Heart left ventricle (tissue), 16 donors: ENCODE measurements at places on chromosomes 6 and 20. TPM values are rescaled to one million over a fixed set of nuclear protein-coding genes. Genes with fewer than 3 reads are reported as not detected.
A peak's percentile ranks its signal among the peaks of the same experiment; 100 is the strongest.

DNA sequence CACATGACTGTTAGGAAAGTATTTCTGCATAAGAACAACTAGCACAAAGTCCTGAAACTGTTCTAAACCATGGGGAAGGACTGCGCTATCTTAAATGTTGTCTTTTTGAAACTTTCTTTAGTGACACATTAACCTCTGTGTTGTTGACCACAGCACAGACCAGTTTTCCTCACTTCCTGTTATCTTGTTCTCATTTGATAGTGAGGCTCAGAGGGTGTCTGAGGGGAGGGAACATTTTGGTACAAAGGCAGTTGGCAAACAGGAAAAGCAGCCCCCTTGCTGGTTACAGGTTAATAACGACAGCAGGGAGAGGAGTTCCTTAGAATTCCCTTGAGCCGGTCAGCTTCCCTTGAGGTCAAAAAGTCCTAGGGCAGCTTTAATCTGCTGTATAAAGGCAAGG lies 143.5 kb upstream of the BMP2 start:
- DNase-seq = no peak

DNA sequence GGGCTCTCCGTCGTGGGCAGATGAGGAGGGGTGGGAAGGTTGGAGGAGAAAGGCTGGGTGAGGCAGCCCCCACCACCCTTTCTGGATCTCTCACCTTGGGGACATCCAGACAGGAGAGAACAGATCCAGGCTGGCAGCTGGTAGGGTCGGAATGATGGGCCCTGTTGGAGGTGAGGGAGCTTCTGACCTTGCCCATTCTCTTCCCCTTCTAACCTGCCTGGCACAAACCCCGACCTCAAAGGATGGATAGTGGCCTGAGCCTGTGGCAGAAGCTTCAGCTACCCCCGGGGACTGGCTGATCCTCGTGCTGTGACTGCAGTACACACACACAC lies 6.0 kb upstream of the NPBWR2 start:
- DNase-seq = no peak

- no peak for DNase-seq
These were observed 211.7 kb downstream of the LMBRD1 start for GRCh38 chr6:69584913-69585729.

GRCh38 chr6:167122041-167122826 lies 662 bp upstream of the CCR6 start:
- DNase-seq = no peak

- DNase-seq = peak; percentile 77
These were observed 111.0 kb downstream of the TBXT start for GRCh38 chr6:166056637-166057036.

DNA sequence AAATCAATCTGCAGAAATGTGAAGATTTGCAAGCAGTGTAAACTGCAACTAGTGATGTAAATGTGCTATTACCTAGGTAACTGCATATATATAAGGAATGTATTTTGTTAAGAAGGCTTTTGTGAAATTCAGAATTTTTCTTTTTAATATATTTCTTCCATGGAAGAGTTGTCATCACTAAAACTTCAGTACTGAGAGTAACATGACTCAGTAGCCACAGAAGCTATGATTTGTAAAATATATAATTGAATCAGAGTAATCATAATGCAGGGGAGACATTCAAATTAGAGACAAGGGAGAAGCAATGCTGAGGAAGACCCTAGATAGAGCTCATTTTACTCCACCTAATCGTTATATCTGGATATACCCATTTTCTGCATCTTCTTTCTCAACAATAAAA lies 141.7 kb downstream of the ADGRG6 start:
- no peak for DNase-seq

DNA sequence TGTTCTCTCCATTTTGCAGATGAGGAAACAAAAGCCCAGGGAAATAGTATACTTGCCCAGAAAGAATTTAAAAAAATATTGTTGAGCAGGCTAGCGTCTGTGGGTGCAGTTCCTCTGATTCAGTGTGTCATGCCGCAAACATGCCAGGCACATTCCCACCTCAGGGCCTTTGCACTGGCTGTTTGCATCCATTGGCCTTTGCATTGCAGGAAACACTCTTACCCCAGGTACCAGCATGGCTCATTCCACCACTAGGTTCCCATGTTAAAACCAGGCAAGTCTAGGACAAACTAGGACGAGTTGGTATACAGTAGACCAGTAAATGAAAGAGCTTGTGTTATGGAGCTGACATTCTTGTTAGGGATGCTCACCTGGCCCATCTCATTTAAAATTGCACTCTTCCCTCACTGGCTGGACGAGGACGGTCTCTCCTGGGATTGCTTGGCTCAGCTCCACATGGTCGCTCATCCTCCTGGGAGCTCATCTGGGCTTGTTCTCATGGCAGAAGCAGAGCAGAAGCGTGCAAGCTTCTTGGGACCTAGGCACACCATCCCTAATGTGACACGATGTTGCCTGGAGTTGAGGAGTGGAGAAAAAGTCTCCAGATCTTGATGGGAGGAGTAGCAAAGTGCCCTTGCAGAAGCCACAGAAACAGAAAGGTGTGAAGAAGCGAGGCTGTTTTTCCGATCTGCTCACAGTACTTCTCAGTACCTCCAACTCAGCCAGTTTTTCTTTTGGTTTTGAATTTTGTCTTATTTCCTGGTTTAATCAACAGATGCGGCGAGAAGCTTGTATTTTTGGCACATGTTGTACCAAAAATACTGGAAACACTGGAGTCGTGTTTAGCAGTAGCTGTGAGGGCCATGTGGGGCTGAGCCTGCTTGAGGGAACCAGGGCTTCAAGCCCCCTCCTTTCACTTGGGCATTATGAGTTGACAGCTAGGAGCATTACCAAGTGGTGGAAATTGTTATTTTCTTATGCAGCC lies 13.9 kb downstream of the ZNF831 start:
- no peak for DNase-seq

DNA sequence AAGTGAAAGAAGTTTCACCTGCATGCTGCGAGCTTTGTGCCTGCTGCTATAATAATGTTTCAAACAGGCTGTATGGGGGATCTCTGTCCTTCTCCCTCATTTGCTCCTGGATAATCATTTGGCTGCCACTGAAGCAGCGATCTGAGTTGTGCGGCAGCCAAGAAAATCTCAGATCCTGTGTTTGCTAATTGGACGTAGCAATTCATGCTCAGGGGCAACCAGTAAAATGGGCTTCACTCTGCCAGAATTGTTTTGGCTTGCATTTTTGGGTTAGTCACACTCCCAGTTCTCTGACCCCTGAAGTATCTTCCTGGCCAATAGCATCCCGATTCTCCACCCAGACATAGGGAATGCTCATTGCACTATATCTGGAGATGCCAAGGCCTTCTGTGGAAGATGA lies 13.7 kb upstream of the STXBP5 start:
- no peak for DNase-seq

DNA sequence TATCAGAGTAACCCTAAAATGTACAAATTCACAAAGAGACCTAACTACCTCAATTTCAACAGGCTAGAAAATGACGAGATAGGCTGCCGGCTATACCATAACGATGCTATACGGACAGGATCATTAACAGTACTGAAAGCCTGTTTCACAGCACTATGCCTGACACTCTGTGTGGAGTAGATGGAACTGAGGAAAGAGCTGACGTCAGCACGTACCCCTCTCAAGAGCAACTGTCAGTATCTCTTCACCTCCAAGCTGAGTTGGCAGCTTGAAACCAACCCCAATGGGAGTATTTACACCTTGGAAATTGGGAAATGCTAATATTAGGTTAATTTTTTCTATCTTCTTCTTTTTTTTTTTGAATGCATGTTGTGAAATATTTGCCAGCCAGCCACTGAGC lies 53.6 kb downstream of the HUS1B start:
- DNase-seq = no peak

DNA sequence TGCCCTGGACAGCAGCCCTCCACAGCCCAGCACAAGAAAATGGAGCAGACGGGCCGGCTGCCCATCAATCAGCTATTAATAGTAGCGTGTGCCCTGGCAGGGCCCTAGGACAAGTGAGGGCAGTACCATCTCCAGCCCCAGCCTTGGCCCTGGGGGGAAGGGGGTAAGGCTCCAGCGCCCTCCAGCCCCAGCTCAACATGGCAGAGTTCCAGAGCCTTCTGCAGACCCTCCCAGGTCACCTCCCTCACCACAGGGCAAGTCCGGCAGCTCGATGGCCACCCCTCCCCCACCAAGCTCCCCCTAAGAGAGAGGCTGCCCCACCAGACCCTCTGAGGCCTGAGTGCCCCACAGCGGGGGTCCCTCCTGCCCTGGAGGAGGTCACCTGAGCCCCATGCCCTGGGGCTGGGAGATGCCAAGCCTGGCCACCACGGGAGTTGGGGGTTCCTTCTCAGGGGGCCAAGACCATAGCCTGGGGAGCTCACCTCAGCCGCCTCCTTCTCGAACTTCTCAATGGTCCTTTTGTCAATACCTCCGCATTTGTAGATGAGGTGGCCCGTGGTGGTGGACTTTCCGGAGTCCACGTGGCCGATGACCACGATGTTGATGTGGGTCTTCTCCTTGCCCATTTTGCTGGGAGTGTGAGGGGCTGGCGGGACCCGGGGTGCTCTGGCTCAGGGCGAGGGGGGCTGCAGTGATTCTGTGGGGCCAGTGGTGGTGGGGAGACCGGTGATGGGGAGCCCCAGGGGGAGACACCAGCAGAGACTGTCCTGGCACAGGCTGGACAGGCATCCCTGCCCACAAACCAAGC lies 1.5 kb downstream of the EEF1A2 start:
- DNase-seq = peak; percentile 70

GRCh38 chr20:50111120-50111828 lies 1.7 kb downstream of the UBE2V1 start:
- DNase-seq = no peak

- peak; percentile 79 for DNase-seq
These were observed 17.9 kb upstream of the PRDM13 start for GRCh38 chr6:99588618-99589289.

GRCh38 chr20:58416835-58417234 lies 27.8 kb downstream of the VAPB start:
- DNase-seq = no peak

DNA sequence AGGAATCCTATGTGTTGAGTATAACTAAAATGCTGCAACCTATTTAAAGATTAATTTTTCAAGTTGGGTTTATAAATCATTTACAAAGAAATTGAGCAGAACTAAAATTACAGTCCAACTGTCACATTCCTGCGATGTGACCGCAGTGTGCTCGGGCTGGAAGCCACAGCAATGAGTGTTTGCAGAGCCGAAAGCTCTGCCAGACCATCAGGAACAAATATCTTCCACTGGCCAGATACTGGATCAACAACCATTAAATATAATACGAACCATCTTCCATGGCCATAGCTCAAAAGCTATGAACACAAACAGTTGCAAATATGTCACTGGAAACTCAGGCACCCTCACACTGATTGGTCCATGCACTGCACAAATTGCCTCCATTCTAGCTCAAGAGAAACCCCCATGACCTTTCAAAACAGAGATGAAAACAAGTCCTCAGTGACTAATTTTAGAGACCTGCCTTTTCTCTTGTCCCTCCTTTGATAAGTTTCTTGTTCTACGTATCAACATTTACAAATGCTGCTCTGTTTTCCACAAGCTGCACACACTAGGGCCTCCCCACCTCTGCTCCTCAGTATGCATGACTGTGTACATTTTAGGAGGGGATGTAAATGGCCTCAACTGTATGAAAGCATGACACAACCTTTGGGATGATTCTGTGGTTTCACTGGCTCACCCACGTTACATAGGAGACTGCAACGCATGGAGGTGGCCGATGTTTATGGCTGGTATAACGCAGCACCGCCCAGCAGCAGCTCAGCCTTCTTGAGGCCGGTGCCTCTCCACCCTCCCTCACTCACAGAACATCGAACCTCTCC lies 171.7 kb downstream of the WDR27 start:
- no peak for DNase-seq

DNA sequence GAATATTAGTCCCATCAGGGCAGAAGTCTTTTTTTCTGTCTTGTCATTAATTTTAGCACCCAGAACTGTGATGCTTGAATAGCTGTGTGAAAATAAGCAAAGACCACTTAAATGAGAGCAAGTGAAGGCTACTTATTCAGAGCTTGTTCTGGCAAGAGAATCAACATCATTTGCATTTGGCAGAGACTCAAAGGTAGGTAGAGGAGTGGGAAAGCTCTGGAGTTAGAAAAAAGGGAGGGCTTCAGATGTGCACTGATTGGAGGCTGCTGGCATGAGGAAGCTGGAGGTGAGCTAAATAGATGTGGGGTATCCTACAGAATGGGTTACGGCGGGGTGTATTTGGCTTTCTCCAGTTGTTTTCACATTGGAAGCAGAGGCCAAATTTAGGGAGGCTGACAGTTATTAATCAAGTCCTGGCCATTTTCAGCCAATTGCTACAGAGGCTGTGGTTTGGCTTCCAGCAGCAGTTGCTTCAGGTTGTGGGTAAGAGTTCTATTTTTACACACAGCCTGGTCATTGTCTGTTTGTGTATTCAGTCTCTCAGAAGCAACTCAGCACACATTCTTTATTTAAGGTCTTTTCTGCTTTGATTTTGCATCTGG lies 254.3 kb downstream of the BTBD3 start:
- DNase-seq = peak; percentile 13

GRCh38 chr6:499617-500016 lies 108.1 kb downstream of the IRF4 start:
- no peak for DNase-seq

GRCh38 chr20:5658912-5659345 lies 91.3 kb upstream of the SHLD1 start:
- peak; percentile 53 for DNase-seq

The ZSCAN9 gene
- polyA plus RNA-seq = 5.8 TPM

The LAMA4 gene
- 23.8 TPM for polyA plus RNA-seq

The CAGE1 gene
- not detected for polyA plus RNA-seq

The ADAM33 gene
- polyA plus RNA-seq = 3.2 TPM

The HLA-DQA2 gene
- polyA plus RNA-seq = not detected

The MUC22 gene
- 0.01 TPM for polyA plus RNA-seq

The RAB23 gene
- 7.7 TPM for polyA plus RNA-seq

The ZBTB2 gene
- polyA plus RNA-seq = 4.2 TPM

The PPP1R14C gene
- 64.6 TPM for polyA plus RNA-seq

The LY86 gene
- 1.00 TPM for polyA plus RNA-seq

The ZNF334 gene
- 0.95 TPM for polyA plus RNA-seq
